Left colon (tissue), 2 donors: ENCODE measurements at places on chromosomes 3 and 15. TPM values are rescaled to one million over a fixed set of nuclear protein-coding genes. Genes with fewer than 3 reads are reported as not detected.

DNA sequence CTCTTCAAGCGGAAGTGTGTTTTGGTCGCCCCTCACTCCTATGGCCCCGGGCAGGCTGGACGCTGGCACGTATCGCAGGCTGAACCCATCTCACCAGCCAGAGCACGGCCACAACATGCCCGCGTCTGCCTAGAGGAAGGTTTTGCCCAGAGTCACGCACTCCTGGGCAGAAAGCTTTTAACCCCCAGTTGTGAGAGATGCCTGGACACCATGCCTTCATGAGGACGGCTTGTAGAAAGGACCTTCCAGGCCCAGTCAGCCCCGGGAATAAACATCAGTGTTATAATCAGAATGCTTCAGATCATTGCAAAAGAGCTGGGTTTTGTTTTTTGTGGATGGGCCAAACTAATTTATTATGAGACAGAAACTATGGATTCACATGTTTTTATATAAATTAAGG, 16.5 kb downstream of the CYFIP1 start:
- no peak for DNase-seq

GRCh38 chr3:32872487-32873382, 54.9 kb downstream of the TRIM71 start:
- DNase-seq, result peak; percentile 49

Gene PLXNA1
- 18.0 TPM for total RNA-seq

Gene KNL1
- 2.4 TPM for total RNA-seq

Gene TGM5
- total RNA-seq, result not detected

- no peak for DNase-seq
Observed at GRCh38 chr3:14989943-14990779, 42.8 kb downstream of the NR2C2 start.

Gene TMC3
- total RNA-seq, result not detected

GRCh38 chr15:66071921-66072295, 181.6 kb downstream of the MEGF11 start:
- no peak for DNase-seq

DNA sequence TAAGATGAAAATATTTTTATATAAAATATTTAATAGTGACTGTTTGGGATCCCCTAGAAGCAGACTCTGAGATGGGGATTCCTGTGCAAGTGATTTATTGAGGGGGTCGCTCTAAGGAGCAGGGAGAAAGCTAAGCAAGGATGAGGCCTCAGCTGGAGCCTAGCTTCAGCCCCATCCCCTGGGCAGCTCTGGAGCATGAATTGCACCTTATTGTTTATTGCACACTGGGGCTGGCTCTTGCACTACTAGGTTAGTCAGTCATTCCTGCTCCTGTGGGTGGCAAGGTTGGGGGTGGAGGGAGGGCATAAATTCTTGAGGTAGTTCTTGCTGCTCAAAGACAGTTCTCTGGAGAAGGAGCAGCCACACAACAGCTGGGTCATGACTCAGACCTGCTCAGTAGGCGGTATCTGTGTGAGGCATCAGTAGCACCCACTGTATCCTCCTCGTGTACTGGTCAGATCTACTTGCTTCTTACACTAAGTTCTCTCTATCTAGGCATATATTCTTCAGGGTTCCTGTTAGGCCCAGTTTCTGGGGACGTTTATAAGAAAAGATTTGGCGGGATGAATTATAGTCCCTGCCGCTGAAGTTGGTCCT, 27.2 kb upstream of the TNFSF10 start:
- DNase-seq, result no peak

- DNase-seq, result no peak
Observed at GRCh38 chr3:14329842-14330241, 72.6 kb upstream of the SLC6A6 start.
